ENCODE measurements at places on chromosomes 5 and 9.

- DNase-seq = peak; percentile 79
Measured at GRCh38 chr5:138716456-138716924, 36.7 kb upstream of the CTNNA1 start.

GRCh38 chr9:20065796-20066700 lies 277.2 kb upstream of the SLC24A2 start:
- DNase-seq = no peak

DNA sequence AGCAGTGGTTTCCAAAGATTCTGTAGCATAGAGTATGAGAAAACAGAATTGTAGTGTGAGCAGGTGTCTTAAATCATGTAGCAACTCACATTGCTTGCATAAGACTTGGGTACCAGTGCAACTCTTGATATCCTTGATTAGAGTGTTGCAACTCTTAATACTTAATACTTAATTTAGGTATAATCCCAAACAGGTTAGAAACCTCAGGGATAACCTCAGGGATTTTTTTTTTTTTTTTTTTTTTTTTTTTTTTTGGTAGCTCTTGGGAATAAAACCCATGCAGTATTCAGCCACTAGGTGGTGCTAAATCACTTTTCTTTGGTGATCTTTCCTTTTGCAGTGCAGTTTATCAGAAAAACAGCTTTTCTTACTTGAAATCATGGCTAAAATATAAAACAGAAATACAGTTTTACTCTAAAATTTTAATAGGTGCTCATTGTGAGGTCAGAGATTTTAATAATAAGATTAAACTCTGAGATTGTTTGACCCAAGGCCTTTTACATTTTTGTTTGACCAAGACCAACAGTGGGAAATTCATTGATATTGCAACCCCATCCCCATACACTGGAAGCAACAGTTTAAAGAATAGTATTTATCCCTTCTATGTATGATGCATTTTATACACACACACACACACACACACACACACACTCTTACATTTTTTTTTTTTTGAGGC lies 55.3 kb downstream of the ERAP1 start:
- peak; percentile 76 for DNase-seq

GRCh38 chr9:91197232-91198181 lies 164.2 kb downstream of the AUH start:
- DNase-seq = no peak

- no peak for DNase-seq
Measured at GRCh38 chr9:111429175-111429574, 55.0 kb downstream of the ECPAS start.

DNA sequence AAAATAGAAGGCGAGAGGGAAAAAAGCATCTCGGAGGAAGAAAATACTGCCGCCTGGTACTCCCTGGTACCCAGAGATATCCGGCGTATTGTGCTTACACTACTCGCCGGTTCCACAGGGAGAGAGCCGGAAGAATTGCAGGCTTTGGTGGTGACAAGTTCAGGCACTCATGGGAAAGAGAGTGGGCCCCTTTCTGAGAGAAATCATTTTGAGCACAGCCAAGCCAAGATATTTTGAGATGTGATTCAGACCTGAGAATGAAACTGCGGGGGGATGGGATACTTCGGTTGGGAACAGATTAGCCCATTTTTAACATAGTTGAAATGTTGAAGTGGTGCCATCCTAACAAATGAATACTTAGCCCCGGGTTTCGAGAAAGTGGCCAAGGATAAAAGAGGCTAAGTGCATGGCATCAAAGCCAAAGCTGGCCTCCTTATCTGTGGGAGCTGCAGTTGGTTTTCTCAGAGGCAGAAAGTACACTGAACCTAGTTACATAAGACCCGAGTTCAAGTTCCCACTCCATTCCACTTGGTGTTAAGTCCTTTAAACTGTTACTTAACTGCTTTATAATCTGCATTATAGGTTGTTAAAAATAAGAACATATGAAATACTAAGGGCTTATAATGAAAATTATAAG lies 62.7 kb downstream of the SLC1A3 start:
- DNase-seq = peak; percentile 64

DNA sequence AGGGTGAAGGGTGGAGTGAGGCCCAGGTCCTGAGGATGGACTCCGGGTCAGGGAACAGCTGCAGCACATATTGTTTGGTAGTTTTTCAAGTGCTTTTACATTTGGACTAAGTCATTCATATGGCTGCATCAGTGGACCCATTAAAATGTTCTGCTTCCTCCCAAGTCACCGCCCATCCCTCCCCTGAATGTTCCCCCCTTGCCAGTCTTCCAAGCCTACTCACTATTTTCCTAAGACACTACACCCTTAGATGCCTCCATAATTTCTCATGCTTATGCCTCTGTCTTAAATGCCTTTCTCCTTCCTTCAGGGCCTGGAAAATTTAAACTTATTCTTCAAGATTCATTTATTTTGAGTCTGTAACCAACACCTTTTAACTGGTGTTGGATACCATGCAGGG lies 86.6 kb upstream of the NR4A3 start:
- DNase-seq = no peak

- DNase-seq = peak; percentile 67
Measured at GRCh38 chr5:115962565-115963402, 509 bp downstream of the LVRN start.

DNA sequence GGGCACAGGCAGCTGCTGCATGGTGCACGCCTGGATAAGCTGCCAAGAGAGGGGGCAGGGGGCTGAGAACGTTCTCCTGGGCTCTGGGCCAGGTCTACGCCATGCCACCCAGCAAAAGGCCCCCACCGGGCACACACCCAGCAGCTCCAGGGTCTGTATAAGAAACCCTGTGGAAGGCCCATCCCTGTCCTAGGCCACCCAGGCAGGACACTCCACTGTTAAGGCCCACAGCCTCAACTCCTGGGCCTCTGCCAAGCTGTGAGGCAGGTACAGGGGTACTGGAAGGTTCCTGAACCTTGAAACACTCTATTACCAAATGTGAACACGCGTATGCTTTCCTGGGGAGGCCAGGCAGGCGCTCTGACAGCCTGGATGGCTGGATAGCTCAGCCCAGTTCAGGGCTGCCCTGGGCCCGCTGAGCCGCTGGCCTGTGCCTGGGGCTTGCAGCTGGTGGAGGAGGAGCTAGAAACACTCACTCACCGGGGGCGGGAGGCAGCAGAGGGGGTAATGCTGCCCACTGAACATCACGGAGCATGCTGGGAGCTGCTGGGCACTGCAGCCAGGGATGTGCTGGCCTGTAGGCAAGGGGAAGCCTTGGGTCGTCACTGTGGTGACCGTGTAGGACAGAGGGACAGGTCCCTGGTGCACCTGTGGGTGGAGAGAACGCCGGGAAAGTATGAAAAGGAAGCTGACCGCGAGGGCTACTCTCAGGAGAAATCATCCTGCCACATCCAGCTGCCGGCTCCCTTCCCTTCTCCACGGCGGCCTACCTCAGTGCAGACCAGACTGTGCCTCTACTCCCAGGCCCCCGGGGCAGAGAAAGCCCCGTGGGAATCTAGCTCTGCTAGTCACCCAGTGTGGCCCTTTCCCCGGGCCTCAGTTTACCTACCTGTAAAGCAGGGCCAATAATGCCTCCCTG lies 6.0 kb downstream of the RNF44 start:
- DNase-seq = peak; percentile 81

DNA sequence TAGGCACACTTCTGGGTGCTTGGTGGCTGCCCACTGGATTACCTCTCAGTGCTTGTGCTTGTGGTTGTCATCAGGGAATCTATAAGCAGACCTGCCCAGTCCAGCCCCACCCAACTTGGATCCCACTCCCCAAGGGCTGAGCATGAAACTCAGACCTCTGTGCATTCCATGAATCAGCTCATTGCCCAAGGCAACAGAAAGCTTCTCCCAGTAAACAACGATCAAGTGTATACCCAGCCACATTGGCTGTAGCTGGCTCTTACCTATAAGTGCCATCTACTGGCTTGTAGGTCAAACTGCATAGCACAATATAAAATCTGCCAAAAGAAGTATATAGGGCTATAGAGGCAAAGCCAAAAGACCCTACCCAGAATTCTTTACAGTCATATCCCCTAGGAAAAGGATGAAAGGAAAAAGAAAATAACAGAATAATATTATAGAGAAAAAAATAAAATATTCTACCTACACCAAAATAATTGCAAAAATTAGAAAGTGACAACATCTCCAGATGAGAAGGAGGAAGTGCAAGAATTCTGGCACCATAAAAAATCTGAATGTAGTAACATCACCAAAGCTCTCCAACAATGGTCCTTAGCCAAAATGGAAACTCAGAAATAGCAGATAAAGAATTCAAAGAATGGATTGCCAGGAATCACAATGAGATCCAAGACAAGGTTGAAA lies 321.0 kb upstream of the TRPC7 start:
- peak; percentile 34 for DNase-seq
